ENCODE measurements at places on chromosomes 12 and 14. TPM values are rescaled to one million over a fixed set of nuclear protein-coding genes. Genes with fewer than 3 reads are reported as not detected.
A peak's percentile ranks its signal among the peaks of the same experiment; 100 is the strongest.

Gene APOF
- not detected for total RNA-seq

GRCh38 chr14:69688299-69688649 is 76.9 kb downstream of the SUSD6 start:
- peak overlapping the region; percentile 74 for H3K27ac ChIP-seq
- peaks cover 26% of the 10 kb centered on the region for H3K4me1 ChIP-seq
- no peak overlapping the region for H3K4me3 ChIP-seq
- DNase-seq = no peak
- H3K36me3 ChIP-seq = no peaks in the 10 kb centered on the region

DNA sequence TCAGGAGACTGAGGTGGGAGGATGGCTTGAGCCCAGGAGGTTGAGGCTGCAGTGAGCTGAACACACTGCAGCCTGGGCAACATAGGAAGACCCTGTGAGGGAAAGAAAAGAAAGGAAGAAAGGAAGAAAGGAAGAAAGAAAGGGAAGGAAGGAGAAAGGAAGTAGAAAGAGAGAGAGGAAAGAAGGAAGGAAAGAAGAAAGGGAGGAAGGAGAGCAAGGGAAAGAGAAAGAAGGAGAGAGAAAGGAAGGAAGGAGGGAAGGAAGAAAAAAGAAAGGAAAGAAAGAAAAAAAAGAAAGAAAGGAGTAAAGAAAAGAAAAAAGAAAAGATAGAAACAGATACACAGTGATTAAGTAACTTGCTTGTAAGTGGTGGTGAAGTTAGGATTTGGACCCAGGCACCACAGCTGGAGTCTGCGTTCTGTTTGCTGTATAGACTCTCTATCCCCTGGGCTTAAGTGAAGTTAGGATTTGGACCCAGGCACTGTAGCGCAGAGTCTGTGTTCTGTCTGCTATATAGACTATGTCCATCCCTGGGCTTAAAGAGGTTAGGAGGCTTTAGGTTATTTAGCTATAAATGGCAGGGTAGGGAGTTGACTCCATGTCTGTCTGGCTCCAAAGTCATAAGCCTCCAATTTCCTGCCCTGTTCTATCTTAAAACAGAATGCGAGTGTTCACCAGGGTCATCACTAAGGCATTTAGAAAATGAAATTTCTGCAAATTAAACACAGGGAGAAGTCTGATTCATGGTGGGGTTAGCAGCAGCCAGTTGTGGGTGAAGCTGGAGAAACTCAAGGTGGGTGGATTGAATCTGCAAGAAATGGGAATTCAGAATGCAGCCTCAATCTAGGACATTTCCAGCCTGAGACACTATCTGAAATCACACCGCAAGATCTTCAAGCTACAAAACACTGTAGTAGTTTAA is 13.3 kb upstream of the C12orf75 start:
- H3K36me3 ChIP-seq = peaks cover 13% of the 10 kb centered on the region
- H3K27ac ChIP-seq = peak overlapping the region; percentile 97

GRCh38 chr14:103676881-103677675 is 38.2 kb downstream of the XRCC3 start:
- H3K27me3 ChIP-seq = no peaks in the 10 kb centered on the region
- H3K4me3 ChIP-seq = no peak overlapping the region
- peaks cover 33% of the 10 kb centered on the region for H3K36me3 ChIP-seq

- H3K27ac ChIP-seq = no peak overlapping the region
- no peaks in the 10 kb centered on the region for H3K4me1 ChIP-seq
- peaks cover 11% of the 10 kb centered on the region for H3K27me3 ChIP-seq
- no peak for DNase-seq
- H3K4me3 ChIP-seq = no peak overlapping the region
These were observed 13.8 kb upstream of the ANAPC5 start for GRCh38 chr12:121366063-121366459.

DNA sequence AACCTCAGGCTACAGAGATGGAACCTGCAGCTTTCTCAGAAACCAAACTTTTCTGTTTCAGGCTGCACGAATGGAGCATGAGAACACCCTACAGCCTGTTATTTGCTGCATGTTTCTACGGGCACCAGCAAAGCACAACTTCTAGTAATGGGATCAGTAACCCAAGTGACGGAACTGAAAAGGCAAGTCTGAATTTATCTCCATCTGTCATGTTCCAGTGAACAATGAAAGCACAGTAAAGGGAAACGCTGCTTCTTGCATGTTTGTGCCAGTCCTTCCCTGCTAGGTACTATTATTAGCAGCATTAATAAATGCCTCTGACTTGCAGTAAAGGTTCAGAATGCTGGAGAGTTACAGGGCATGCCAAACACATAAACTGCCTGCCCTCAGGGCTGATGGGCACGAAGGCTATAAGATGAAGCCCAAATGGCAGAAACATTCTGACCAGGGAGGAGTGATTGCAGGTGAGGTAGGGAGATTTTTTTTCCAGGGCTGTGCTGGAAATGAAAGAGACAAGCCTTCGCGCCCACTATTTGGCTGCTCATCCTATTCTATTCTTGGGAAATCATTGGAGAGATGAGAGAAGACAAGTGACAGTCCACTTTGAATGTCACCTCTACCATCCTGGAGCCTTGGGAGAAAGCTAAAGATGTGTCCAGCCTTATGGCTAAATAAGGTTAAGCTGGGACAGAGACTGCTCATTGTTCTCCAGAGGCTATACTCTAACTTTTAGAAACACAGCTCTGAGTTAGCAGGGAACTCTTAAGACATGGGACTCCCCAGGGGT is 100.4 kb upstream of the PLXNC1 start:
- H3K36me3 ChIP-seq = no peaks in the 10 kb centered on the region
- H3K27ac ChIP-seq = no peak overlapping the region
- no peak for DNase-seq
- H3K27me3 ChIP-seq = peaks cover 11% of the 10 kb centered on the region

DNA sequence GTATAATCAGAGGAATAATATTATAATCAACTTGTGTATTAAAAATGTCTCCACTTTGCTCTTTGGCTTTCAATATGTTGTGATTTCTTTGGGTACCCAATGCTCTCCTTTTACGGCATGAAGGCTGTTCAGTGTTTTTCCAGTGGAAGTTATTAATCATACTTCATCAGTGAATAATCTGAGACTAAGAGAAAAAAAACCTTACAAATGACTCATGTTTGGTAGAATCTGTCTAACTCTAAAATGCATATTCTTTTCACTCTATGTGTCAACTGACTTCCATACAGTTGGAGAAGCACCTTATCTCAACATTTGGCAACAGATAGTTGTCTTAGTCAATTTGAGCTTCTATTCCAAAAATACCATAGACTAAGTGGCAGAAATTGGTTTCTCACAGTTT is 82.2 kb downstream of the PTPRO start:
- no peaks in the 10 kb centered on the region for H3K36me3 ChIP-seq
- no peaks in the 10 kb centered on the region for H3K4me1 ChIP-seq
- no peak overlapping the region for H3K4me3 ChIP-seq
- H3K27me3 ChIP-seq = peaks cover 16% of the 10 kb centered on the region
- no peak for DNase-seq

Gene SLC10A1
- not detected for total RNA-seq

DNA sequence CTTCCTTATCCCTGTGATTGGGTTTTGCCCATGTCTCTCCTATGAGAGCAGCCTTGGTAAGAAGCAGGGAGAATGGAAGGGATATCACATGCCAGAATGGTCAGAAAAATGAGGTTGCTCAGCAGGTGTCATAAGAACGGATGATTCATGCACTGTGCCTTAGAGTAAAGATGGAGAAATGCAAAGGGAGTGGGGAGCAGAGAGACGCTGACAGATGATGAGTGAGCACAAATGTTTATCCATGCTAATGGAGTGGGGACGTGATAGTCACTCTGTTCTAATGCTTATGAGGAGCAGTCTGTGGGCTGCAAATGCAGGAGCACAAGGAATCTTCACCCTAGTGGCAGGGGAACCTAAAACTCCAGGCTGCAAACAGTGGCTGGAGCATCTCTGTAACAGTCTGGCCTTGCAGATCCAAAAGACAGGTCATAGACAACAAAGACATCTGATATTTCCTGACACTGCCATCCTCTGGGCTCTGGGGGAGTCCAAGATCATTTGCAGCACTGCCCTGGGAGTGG is 243.2 kb downstream of the CACNA1C start:
- no peaks in the 10 kb centered on the region for H3K4me1 ChIP-seq
- H3K4me3 ChIP-seq = no peak overlapping the region
- no peaks in the 10 kb centered on the region for H3K36me3 ChIP-seq
- no peak overlapping the region for H3K27ac ChIP-seq

GRCh38 chr12:111169032-111169431 is 199.9 kb downstream of the PHETA1 start:
- peaks cover 2% of the 10 kb centered on the region for H3K36me3 ChIP-seq
- H3K4me3 ChIP-seq = no peak overlapping the region
- H3K4me1 ChIP-seq = peaks cover 7% of the 10 kb centered on the region

Gene BIN2
- total RNA-seq = not detected

Gene NOS1
- 0.49 TPM for total RNA-seq

GRCh38 chr14:38291681-38292467 is 36.0 kb upstream of the CLEC14A start:
- peaks cover 12% of the 10 kb centered on the region for H3K4me1 ChIP-seq
- H3K36me3 ChIP-seq = no peaks in the 10 kb centered on the region
- H3K27me3 ChIP-seq = peaks cover 54% of the 10 kb centered on the region
- no peak for DNase-seq

Gene KSR2
- total RNA-seq = 1.8 TPM

DNA sequence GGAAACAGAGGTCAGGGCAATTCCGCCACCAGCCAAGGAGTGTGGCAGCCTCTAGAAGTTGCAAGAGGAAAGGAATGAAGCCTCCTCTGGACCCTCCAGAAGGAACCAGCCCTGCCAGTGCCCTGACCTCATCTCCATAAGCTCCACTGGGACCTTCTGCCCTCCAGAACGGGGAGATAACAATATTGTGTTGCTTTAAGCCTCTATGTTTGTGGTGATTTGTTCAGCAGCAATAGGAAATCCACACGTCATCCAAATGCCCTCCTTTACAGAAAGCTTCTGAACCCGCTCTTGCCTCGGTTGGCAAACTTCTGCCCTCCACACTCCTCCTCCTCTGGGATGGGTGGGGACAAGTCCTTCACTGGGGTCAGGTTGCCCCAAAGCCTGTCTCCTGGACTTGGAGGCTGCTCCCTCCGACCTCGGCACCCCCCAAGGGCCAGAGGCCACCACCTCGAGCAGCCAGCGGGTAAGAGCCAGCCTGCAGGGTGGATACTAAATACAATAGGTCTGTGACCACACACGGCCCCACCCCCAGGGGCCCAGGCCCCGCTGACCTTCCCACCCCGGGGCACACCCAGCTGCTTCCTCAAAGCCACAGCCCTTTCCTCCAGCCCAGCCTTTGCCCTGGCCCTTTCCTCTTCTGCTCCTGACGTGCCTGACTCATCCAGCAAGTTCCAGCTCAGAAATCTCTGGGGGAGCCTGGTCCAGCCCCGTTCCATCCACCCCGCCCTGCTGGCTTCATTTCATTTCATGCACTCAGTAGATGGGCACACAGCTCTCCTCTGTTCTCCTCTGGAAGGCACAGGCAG is 58.7 kb upstream of the NCOR2 start:
- H3K27me3 ChIP-seq = peaks cover 4% of the 10 kb centered on the region
- no peaks in the 10 kb centered on the region for H3K36me3 ChIP-seq
- no peak overlapping the region for H3K4me3 ChIP-seq
- no peak overlapping the region for H3K27ac ChIP-seq
- H3K4me1 ChIP-seq = peaks cover 3% of the 10 kb centered on the region

GRCh38 chr12:90428465-90428864 is 526.5 kb downstream of the CCER1 start:
- DNase-seq = no peak
- peaks cover 2% of the 10 kb centered on the region for H3K4me1 ChIP-seq
- H3K27me3 ChIP-seq = no peaks in the 10 kb centered on the region
- H3K4me3 ChIP-seq = no peak overlapping the region

GRCh38 chr14:76639606-76640229 is 121.5 kb upstream of the VASH1 start:
- no peak for DNase-seq
- H3K4me1 ChIP-seq = no peaks in the 10 kb centered on the region
- H3K4me3 ChIP-seq = no peak overlapping the region
- no peak overlapping the region for H3K27ac ChIP-seq
- H3K36me3 ChIP-seq = no peaks in the 10 kb centered on the region

DNA sequence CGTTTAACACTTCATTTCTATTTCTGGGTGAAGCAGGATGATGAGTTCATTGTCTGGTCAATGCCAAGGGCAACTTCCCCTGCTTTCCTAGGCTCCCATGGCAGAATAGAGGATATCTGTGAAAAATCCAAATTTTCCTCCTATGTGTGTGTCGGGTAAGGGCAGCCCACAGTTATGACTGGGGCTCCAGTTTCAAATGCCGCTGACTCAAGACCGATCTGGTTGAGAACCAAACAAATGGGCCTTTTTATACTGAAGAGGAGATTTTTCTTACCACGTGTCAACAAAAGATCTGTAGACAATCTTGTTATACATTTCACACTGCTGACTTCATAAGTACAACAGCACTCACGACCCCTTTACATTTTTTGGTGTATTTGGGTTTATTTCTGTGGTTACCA is 120.8 kb downstream of the CHST11 start:
- peaks cover 1% of the 10 kb centered on the region for H3K36me3 ChIP-seq
- no peak for DNase-seq
- H3K4me1 ChIP-seq = peaks cover 2% of the 10 kb centered on the region
- H3K27me3 ChIP-seq = peaks cover 6% of the 10 kb centered on the region

DNA sequence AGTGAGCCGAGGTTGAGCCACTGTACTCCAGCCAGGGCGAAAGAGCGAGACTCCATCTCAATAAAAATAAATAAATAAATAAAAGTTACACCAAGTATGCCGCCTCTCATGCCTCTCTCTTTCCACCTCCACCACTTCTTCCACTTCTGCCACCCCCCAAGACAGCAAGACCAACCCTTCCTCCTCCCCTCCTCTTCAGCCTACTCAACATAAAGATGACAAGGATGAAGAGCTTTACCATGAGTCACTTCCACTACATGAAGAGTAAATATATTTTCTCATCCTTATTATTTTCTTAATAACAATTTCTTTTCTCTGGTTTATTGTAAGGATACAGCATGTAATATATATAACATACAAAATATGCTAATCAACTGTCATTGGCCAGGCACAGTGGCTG is 3.6 kb upstream of the TMED2 start:
- H3K36me3 ChIP-seq = peaks cover 2% of the 10 kb centered on the region
- no peak overlapping the region for H3K4me3 ChIP-seq
- no peak for DNase-seq

DNA sequence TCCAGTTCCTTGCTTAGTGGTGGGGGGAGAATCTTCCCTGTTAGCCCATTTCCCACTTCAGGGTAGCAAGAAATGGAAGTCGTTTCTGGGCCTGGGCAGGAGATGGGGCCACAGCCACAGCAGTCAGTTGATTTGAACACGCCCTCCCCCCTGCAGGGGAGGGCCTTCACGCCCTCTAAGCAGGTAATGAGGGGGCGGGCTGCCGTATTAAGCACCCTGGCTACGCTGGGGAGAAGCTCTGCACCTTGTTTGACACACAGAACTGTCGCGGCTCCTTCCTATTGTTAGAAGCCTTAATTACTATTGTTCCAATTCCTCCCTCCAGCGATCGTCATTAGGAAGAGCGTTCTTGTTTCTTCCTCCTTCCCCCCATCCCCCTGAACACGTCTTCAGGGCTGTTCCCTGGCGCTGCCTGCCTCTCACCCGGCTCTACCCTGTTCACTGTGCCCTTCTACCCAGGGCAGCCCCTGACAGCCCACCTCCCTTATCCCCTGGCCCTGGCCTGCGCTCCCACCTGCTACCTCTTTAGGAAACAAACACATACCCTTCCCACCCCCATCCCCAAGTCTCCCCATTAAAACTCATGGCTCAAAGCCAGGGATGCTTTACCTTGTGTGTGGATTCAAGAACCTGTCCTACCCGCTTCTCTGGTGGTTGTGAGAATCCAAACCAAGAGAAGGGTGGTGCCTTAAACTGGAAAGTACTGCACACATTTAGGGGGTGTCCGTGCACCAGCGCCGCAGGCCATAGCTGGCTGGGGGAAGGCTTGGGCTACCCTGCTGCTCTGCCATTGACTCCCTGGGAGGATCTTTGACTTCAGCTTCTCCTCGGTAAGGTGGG is 137.6 kb downstream of the TSPAN9 start:
- peaks cover 10% of the 10 kb centered on the region for H3K27me3 ChIP-seq
- H3K4me1 ChIP-seq = peaks cover 7% of the 10 kb centered on the region
- no peaks in the 10 kb centered on the region for H3K36me3 ChIP-seq
- DNase-seq = no peak
- H3K27ac ChIP-seq = no peak overlapping the region

Gene CD4
- total RNA-seq = 2.1 TPM

Data from progenitor cell of endocrine pancreas (in vitro differentiated cells).